ENCODE measurements at places on chromosomes 5 and 9.
A peak's percentile ranks its signal among the peaks of the same experiment; 100 is the strongest.

DNA sequence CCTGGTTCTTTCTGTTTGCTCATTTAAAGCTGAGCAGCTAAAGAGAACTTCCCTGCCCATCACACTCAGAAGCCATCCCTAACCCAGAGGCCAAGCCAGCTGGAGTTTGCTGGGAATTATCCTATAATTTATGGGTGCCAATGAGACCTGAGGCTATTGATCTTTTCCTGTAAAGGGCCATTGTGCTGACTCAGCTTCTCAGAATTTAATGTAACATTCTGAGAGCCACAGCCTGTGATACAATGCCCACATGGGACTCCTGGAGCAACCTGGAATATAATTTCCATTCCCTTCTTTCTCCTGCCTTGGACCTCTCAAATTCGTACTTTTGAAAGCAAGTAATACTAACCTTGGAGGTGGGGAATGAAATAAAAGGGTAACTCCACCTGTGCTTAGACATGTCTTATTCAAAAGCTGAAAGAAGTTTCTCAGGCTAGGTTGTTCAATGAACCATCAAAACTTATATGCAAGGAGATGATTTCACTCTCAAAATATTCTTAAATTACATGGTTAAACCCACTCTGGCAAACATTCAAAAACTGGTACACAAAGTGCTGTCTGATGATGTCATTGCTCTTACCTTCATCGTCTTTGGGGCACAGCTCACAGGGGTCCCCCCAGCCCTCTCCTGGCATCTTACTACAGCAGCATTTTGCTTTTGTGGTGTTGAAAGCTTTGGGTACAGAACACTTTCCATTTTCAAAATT, 206.7 kb downstream of the SLC12A2 start:
- no peak for DNase-seq

DNA sequence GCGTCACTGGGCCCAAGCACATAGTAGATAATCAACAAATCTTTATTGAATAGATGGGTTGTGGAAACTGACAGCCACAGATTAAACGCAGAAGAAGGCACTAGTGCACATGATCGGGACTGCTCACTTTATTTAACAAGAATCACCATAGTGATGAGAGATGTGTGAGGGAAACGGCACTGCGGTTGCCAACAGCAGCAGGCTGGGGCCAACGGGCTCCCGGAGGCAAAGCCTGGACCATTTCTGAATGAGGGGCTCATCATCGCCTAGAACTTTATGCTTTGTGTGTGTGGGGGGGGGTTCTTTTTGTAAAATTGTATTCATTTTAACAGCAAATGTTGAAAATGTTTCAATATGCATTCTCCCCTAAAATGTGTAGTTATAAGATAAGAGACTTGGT, 61.9 kb upstream of the RUFY1 start:
- DNase-seq = no peak

- DNase-seq = no peak
Observed at GRCh38 chr5:107483231-107484024, 187.3 kb downstream of the EFNA5 start.

DNA sequence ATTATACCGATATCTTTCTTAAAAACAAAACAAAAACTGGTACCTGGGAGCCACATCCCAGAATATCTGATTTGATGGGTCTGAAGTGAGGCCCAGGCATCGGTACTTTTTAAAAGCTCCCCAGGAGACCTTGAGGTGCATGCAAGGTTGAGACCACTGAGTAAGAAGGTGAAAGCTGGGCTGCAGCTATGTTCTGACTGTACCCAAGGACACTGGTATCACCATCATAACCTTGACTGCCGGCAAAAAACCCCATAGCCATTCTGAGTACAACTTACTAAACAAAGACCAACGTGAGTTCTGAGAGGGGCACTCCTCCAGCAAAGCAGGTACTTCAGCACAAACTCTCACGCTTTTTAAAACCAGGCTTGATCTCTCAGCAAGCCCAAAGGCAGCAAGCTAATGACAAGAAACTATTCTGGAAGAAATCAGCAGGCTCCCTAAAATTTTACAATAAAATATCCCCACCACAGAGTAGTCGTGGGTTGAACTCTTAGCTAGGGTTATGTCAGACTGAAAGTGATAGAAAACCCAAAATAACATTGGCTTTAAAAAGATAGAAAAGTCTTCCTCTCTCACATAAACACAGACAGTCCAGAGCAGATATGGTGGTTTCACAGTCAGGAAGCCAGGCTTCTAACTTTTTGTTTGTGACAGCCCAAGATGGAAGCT, 263.9 kb downstream of the SAXO1 start:
- DNase-seq = no peak

DNA sequence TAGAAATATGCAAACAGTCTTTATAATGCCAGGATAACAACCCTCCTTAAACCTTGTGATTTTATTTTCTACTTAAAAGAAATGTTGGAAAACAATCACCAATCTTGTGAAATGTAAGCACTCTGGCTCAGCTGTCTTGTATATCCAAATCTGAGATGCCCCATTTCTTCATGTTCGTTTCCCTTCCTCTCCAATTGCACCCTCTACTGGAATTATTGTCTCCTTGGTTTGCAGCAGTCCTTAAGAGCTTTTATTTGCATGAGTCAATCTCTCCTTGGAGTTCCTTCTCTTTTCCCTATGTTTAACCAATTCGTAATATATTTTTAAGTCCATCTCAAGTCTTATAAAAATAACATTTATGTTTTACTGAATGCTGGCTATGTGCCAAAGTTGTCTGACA, 362.0 kb upstream of the CDH10 start:
- no peak for DNase-seq

DNA sequence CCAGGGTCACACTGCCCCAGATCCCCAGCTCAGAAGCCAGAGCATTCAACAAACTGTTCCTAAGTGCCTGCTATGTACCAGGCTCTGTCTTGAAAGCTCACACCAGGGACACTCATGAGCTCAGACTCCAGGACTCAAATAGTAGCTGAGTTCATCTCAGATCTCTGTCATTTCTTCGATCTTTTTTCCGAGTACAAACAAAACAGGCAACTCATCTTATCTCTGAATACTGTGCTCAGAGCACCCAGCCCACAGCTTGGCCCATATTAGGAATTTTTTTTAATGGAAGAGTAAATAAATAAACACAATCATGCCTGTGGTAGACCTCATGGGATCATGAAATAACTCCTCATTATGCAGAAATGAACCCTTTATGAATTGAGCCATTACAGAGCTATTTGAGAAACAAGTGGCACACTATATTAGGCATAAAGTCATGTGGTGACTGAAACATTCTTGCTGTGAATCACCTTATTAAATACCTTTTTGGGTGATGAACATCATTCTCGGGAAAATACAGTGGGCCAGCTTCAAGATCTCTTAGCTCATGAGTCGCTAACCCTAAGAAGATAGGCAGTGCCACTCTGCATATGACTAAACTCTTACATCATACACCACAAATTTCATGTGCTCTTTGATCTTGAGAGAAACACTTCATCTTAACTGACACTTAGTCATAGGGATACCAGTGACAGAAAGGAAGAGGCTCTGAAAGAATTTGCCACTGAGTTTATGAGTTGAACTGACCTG, 9.9 kb downstream of the SH3RF2 start:
- DNase-seq = no peak

DNA sequence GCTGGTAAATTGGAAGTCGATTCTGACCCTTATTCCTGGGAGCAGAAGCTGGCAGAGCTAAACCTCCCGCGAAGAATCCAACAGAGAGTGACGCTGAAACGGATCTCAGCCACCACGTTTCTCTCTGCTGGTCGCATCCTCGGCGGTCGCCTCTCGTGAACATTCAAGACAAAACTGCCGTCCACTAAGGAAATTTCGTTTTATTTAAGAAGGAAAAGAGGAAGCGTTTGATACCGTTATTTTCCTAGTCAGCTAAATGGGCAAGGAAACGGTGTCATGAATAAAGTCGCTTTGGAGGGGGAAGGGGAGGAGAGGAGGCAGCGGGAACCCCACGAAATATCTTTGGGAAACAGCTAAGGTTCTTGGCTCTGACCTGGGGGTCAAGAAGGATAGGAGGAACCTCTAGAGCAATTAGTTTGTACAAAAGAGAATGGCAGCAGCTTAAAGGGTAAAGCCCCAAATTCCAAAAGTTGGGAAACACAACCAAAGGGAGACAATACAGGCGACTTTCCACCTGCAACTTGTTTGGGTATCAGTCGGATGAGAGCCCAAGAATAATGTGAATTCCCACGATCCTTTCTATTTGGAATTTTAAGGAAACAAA, 1.9 kb downstream of the FOXB2 start:
- no peak for DNase-seq

GRCh38 chr5:149221731-149222342, 49.8 kb upstream of the AFAP1L1 start:
- DNase-seq = no peak

- DNase-seq = peak; percentile 20
Observed at GRCh38 chr5:1294835-1295649, at the start of gene TERT. TSS of gene TERT (minus strand) at chr5:1295068. CDS start at chr5:1294989, 79 bp downstream.

All from stimulated activated CD8-positive, alpha-beta memory T cell treated with anti-CD3 and anti-CD28 coated beads, Interleukin-2, amount 100 ng/mL, for 1 hour (primary cell).